Stimulated activated CD4-positive, alpha-beta T cell treated with anti-CD3 and anti-CD28 coated beads, Interleukin-1b, Interleukin-23, amount 100 ng/mL, for 1 hour (primary cell): ENCODE measurements at places on chromosomes 4 and X.

GRCh38 chrX:127702527-127702926 is 349.7 kb downstream of the ACTRT1 start:
- no peak for DNase-seq

DNA sequence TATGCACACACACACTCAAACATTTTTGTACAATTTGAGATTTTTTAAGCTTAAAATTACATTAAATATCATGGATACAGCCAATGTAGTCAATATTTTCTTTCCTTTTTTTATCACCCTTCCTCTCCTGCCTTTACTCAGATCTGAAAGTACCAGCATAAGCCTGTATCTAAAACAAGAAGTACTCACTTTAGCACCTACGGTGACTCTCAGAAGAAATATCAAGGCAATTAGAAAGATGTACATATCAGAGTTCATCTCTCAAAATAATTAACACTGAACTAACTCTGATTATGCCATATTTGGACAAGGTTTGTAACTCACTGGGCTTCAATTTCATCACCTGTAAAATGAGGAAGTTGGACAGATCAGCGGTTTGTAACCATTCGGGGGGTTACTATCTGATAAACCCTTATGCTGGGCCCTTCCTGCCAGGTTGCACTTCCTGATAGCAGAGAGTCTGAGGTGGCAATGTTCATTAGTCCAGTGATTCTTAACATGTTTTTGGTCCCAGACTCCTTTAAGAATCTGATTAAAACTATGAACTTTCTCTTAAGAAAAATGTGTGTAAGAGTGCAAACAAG is 5.7 kb upstream of the GPR174 start:
- no peak for DNase-seq

DNA sequence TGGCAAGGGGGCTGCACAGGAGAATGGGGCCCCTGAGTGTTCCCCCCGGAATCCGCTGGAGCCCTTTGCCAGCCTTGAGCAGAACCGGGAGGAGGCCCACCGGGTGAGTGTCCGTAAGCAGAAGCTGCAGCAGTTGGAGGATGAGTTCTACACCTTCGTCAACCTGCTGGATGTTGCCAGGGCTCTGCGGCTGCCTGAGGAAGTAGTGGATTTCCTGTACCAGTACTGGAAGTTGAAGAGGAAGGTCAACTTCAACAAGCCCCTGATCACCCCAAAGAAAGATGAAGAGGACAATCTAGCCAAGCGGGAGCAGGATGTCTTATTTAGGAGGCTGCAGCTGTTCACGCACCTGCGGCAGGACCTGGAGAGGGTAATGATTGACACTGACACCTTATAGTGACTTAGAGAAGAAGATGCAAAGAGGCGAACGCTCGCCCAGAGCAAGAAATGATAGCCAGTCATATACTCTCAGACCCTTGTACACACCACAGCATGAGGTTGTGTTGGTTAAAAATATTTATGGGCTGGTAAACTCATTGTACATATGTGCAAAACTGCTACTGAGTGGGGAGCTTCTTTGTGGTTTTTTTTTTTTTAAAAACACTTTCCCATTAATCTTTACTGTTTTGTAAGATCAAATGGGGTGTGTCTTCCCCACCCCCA is 52.5 kb downstream of the JADE1 start:
- no peak for DNase-seq

GRCh38 chr4:23374259-23374658 is 515.6 kb downstream of the PPARGC1A start:
- DNase-seq: no peak

DNA sequence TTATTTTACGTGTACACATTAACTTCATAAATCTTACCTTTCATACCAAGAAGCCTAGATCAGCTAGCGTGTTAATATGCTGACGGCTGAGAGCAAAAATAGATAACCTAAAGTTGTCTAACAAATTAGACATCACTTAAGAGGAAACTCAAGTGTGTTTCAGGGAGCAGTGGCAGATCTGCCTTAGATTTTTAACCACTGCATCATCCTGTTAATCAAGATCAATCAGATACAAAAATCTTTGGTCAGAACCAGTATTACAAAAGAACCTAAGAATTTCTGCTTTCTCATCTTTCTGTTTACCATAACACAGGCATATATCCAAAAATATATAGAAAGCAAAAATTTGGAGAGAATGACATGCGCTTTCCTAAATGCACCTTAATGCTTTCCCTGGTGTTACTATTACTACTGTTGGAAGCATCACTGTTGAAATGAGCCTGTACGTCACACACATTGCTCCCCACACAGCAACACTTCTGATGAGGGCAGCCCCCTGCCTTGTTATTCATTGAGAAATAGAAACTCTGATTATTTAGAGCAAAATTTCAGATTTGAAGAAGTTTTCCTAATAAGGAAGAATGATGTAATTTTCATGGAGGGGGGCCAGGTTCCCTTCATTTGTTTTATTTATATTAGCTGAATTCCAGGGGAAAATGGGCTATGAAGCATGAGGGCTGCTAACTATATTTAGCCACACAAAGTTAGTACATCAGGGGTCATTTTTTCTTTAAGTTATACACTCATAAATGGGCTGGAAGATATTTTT is 152.3 kb downstream of the CBR4 start:
- DNase-seq: no peak
